ENCODE measurements at places on chromosomes 4 and X.

GRCh38 chr4:61514991-61515390 is 314.9 kb downstream of the ADGRL3 start:
- DNase-seq = no peak

- no peak for DNase-seq
These were observed 29.6 kb downstream of the SPARCL1 start for GRCh38 chr4:87499403-87500091.

DNA sequence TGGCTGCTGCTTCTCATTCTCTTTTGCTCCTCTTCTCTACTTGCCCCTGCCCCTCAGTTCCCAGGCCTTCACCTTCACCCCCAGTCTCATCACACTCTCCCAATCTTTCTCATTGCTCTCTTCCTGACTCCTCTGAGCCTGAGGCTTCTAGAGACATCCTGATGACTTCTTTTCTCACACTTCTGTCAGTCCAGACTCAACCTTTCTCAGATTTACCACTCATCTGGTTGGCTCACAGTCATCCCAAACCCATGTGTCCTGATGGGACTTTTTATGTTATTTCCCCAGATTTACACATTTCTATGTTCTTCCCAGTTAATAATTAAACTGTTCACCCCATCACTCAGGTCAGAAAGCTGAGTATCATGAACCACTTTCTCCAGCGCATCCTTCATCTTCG is 68.0 kb downstream of the TMA16 start:
- DNase-seq = no peak

GRCh38 chr4:106269711-106270110 is 46.3 kb downstream of the TBCK start:
- DNase-seq = no peak

- DNase-seq = no peak
These were observed 1.5 kb downstream of the MGARP start for GRCh38 chr4:139278485-139278884.

- DNase-seq = no peak
These were observed 189.6 kb downstream of the GPAT3 start for GRCh38 chr4:83725336-83726085.

- no peak for DNase-seq
These were observed 691.9 kb downstream of the TECRL start for GRCh38 chr4:63717384-63717783.

DNA sequence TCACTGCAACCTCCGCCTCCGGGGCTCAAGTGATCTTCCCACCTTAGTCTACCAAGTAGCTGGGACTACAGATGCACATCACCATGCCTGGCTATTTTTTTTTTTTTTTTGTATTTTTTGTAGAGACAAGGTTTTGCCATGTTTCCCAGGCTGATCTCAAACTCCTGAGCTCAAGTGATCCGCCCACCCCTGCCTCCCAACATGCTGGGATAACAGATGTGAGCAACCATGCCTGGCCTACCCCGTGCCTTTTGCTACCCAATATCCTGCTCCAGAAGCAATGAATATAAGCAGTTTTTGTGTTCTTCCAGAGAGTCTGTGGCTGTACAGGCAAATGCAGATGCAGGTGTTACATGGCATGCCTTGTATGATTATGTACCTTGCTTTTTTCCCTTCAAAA is 50.5 kb downstream of the TBC1D14 start:
- no peak for DNase-seq

GRCh38 chr4:1753697-1754311 is 32.5 kb downstream of the TACC3 start:
- DNase-seq = no peak

GRCh38 chrX:5305452-5305851 is 923.2 kb downstream of the NLGN4X start:
- no peak for DNase-seq

- no peak for DNase-seq
These were observed 2.0 kb downstream of the ABLIM2 start for GRCh38 chr4:8156617-8157016.

GRCh38 chrX:45198301-45198700 is 2.4 kb downstream of the DIPK2B start:
- no peak for DNase-seq

DNA sequence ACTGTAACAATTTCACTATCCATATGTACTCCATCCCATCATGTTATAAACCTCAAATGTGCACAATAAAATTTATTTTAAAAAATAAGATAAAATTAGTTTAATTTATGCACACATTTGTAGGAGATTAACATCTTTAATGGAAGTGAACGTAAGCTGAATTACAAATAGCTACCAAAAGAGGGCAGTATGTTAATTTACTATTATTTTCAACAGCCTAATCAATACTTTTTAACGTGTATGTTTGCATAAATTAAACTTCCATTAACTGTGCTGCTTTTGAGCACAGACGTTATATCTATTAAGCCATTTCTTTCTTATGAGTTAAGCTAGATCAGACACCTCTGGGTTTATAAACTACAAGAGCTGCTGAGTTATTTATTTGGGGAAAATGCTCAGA is 56.5 kb upstream of the PHKA2 start:
- DNase-seq = no peak

GRCh38 chrX:48470110-48470832 is at the start of gene SLC38A5:
SLC38A5 (minus strand) TSS chrX:48470260; CDS start chrX:48467924, 2,336 bp downstream.
- no peak for DNase-seq

DNA sequence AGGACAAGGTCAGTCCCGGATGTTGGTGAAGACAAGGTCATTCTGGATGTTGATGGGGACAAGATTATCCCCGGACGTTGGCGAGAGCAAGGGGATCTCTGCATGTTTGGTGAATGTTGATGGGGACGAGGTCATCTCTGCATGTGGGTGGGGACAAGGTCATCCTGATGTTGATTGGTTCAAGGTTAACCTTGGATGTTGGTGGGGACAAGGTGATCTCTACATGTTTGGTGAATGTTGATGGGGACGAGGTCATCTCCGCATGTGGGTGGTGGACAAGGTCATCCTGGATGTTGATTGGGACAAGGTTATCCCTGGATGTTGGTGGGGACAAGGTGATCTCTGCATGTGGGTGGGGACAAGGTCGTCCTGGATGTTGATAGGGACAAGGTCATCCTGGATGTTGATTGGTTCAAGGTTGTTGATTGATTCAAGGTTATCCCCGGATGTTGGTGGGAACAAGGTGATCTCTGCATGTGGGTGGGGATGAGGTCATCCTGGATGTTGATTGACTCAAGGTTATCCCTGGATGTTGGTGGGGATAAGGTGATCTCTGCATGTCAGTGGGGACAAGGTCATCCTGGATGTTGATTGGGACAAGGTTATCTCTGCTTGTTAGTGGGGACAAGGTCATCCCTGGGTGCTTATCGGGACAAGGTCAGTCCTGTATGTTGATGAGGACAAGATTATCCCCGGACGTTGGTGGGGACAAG is 28.8 kb upstream of the PLCXD1 start:
- no peak for DNase-seq

GRCh38 chr4:169174247-169174646 is 96.5 kb downstream of the SH3RF1 start:
- no peak for DNase-seq

DNA sequence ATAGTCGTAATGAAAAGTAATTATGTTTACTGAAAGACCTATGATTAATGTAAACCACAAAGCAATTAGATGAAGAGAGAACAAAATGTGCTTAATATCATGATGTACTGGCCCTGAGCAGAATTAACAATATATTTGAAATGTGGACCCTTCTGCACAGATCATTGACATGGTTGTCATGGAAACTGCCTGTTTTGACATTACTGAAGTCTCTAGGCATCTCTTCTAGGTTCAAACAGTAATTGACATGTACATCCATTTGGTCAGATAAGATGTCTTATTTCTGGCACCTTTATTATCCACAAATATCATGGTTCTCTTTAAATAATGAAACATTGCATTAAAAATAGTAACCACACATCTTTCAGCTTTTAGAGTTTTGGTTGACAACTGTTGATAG is 251.7 kb upstream of the GNPDA2 start:
- no peak for DNase-seq

DNA sequence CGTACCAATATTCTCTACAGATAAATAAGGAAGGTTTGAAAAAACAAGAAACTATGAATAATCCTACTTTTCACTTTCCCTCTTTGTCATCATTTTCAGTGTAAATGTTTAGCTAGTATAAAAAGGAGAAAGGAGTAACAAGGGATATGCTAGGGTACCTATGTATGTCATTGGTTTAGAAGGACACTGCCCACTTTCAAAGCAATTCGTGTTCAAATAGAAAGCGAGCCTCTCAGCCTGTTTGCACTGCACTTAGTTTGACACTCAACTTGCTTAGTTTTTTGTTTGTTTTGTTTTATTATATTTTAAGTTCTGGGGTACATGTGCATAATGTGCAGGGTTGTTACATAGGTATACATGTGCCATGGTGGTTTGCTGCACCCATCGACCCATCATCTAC is 21.6 kb upstream of the RXFP1 start:
- no peak for DNase-seq

DNA sequence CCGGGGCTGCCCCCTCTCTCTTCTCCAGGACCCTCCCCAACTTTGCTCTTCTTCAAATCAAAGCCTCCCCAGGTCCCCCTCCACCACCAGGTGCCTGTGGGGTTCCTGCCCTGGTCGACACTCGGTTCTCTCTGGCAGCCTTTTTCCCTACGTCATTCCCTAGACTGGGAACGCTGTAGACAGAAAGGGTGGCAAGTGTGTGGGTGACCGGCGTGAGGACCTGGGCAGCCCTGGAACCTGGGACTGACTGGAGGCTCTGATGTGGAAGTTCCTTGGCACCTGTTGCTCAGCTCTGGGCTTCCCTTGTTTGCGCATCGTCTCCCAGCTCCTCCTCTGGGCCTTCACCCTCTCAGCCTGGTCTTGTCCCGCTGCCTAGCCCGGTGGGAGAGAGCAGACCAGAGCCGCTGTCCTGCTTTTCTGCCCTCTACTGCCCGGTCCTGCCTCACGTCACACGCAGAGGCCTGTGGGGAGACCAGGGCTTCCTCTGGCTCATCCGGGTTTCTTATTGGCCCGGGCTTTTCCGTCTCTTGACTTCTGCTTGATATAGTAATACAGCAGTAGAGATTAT is 1.3 kb downstream of the TACC3 start:
- DNase-seq = peak; percentile 40

DNA sequence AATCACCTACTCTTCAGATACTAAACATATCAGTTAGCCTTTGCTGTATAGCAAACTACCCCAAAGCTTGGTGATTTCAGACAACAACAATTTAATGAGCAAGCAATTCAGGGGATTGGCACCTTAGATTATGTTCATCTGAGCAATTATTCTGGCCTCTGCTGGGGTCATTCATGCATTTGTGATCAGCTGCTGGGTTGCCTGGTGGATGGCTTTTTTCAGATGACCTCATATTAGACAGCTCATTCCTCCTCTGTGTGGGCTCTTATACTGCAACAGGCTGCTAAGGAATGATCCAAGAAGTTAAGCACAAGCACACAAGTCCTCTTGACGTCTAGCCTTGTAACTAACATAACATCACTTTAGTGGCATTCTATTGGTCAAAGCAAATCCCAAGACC is 153.0 kb upstream of the PPP1R2C start:
- DNase-seq = no peak

DNA sequence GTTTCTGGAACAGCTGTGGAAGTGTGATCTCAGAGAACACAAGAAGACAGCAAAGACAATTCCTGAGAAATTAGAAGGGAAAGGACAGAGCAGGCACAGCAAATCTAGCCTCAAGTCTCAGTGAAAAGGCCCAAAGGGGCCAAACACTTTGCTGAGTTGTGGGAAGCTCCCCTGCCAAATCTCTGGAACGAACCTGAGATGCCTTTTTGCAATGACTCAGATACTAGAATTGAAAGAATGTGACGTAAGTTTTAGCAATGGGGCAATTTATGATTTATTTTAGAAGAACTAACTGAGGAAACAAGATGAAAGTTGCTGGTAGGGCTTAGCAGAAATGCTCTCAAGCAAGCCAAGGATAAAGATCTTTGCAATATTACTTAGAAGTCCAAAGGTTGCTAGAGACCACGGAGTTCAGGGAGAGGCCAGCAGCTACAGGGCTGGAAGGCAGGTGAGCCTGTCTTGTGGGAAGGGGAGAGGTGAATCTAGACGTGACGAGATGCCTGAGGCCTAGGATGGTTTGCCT is 92.8 kb downstream of the AMELX start:
- no peak for DNase-seq

DNA sequence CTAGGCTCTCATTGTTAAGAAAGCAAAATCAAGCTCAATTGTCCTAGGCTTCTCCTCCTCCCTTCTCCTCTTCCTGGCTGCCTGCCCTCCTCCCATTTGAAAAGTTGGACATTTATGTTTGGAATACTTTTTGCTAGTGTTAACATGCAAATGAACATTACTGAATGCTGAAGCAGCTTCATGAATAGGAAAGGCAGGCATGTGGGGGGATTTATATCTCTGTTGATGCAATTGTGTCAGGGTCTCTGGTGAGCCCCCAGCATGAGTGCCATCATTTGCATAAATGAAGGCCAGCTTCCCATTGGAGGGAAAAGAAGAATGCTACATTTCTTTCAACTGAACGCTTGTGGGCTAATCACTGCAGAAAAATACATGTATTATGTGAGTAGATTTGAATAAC is 160.1 kb upstream of the NDST3 start:
- DNase-seq = no peak

DNA sequence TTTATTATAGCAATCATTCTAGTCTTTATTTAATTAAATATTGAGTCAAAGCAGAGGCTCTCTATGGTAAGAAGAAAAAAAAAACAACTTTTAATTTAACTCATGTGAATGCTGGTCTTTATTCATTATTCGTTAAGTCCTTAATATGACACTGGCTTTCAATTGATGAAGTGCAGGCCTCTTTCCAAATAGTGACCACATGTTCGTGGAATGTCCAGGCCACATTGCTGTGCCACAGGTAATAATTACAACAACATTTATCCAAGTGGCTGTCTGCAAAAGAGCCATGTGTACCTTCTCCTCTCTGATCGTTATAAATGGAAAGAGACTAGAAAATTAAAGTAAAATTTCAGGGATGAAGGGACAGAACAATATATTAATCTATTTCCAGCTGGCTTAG is 220.1 kb upstream of the PABPC4L start:
- no peak for DNase-seq

- DNase-seq = no peak
These were observed 145.1 kb downstream of the BEND2 start for GRCh38 chrX:18075603-18076002.

DNA sequence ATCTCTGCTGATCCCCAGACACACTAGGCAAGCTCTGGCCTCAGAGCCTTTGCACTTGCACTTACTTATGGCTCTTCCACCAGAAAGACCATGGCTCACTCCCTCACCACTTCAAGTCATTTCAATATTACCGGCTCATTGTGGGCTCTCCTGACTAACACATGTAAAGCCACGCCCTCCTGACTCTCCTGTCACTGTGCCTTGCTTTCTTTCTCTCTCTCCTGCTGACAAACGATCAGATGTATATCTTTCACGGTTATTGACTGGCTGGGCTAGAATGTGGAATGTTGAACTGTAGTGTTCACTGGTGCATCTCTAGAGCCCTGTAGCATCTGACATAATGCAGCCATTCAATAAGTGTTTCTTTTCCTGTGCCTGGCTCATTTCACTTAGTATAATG is 425.1 kb downstream of the RAB28 start:
- no peak for DNase-seq

DNA sequence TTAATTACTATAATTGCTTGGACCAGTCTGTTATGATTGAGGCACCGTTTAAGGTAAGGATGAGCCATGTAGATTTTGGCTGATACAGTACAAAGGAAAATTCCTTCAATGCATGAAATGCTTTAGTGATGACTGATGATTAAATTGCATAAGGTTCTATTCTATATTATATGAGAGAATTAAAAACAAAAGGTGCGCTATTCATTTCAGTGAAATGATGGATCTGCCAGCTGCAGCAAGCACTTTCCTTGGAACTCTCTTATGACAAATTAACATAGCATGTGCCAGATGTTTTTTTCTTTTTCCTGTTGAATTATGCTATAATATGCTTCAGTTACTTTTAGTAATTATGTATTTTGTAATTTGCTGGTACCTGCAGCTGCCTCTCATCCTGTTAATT is 98.5 kb downstream of the JADE1 start:
- no peak for DNase-seq
